CD4-positive, alpha-beta T cell treated with Interleukin-6 for 4 hours (primary cell): ENCODE measurements at places on chromosomes 11 and 22.

DNA sequence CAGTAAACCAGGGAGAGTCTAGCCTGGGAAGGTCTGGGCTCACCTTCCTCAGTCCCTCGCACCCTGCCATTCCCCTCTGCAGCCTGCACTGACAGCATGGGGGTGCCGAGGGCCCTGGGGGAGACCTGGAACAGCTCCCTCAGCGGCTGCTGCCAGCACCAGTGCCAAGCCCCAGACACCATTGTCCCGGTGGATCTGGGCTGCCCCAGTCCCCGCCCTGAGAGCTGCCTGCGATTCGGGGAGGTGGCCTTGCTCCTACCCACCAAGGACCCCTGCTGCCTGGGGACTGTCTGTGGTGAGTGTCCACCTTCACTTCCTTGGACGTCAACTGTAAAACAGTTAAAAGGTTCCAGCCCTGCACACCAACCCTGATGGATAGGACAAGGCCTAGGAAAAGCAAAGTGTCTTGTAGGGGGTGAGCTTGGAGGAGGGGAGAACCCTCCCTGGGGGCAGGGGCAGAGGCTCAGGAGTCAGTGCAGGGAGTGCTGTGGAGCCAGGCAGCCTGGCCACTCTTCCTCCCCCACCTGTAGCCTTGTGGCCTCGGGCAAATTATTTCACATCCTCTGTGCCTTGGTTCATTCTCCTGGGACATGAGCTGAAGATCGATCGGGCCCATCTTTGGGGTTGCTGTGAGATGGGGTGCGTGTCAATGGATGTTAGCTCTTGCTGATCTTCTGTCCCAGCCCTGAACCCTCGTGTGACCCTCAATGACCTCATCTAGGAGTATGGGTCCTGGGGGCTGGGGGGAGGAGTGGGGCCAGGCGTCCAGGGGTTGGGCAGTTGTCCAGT, 85.2 kb upstream of the MYOD1 start:
- no peak for DNase-seq

DNA sequence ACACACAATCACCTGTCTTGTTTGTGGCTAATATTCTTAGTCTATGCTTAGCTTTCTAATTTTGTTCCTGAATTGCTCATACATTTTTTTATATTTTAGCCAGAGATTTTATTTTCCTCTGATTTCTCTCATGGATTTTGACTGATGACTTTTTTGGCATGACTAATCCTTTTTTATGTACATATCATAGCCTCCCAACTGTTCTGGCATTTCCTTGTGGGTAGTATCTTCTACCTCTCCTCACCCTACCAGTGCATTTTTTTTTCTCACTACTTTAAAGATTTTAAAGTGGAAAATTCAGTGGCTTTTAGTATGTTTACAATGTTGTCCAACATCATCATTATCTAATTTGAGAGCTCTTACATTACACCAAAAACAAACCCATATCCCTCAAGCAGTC, 84.4 kb upstream of the TENM4 start:
- DNase-seq, result no peak

- peak; percentile 85 for DNase-seq
These were observed 5.6 kb downstream of the RGL4 start for GRCh38 chr22:23696326-23696851.

GRCh38 chr11:109019342-109019936, 354.6 kb downstream of the DDX10 start:
- no peak for DNase-seq

DNA sequence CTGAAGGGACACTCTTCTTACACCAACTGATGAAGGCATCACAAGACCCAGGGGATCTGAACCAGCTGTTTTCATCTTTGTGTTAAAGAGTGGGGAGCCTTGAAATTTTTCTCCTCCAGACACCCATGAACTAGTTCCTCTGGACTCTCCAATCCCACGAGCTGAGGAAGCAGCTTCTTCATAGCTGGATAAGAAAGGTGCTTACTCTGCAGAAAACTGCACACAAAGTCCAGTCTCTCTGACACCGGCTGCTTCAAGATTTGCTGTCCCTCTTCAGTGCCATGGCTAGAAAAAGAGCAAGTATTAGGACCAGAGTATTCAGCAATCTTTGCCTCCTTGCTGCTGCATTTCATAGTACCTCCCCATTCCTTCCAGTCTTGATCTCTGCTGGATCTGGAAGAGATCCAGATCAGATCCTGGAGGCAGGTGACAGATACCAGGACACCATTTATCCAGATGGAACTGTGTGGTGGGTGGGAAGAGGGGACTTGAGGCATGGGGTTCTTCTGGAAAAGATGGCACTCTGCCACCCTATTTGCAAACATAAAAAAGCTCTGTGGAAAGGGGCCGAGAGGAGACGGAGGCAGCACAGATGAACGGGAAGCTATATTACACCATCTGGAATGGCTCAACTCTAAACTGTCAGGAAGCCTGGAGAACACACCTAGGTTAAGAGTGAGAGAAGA, 25.5 kb downstream of the IL18BP start:
- no peak for DNase-seq

GRCh38 chr22:23622634-23623033, 9.5 kb downstream of the DRICH1 start:
- DNase-seq, result no peak

DNA sequence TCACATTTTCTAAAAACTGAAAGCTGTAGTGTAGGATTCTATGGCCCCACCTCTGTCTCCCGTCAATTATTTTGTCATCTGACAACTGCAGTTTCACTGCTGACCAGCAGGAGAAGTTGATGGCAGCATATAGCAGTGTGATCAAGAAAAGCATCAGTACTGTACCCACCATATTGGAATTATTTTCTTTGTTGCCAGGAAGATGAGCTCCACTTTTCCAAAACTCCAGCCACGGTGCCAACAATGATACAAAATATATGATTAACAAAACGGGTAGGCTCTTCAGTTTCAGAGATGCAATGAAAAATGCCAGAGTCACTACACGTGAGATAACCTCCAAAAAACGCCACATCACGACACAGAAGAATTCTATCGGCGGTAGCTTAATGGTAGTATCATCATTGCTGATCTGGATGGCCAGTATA, 41.3 kb downstream of the XKR3 start:
- no peak for DNase-seq

DNA sequence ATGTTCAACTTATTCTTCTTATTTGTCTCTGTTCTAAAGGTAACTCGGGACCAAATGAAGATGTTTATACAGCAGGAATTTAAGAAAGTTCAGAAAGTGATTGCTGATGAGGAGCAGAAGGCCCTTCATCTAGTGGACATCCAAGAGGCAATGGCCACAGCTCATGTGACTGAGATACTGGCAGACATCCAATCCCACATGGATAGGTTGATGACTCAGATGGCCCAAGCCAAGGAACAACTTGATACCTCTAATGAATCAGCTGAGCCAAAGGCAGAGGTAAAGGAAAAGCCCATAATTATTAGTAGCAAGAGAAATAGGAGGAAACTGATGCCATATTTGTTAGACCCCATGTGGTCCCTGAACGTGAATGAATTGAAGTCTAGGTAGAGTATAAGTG, 63.3 kb downstream of the TRIM44 start:
- no peak for DNase-seq

GRCh38 chr22:21861264-21861848, 6.1 kb downstream of the MAPK1 start:
- DNase-seq, result no peak

DNA sequence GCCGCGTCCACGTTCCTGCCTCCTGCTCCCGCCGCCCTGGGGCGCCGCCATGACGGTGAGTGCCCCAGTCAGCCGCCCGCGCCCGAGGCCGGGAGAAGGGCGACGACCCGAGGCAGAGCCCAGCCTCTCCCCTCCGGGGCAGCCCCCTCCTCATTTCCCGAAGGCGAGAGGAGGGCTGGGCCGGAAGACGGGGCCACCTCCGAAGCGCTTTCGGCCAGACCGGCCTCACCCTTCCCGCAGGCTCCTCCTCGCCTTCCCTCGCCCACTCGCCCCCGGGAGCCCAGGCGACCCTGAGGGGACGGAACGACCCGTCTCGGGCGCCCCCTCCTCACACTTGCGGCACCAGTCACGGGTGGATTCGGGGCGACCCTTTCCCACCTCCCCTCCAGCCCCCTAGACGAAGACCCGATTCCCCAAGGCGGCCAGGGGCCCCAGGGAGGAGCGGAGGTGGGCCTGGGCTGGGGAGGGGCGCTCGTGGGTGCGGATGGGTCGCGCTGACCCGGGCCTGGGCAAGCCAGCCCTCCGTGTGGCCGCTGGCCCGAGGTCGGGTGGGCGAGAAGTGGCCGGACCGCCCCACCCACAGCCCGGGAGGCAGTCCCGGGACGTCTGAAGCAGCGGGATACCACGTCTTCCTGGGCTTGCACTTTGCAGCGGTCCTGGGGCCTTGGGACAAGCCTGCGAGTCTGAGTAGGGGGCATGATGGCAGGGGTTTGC, 49.7 kb downstream of the TRIOBP start:
- DNase-seq, result no peak

GRCh38 chr22:38867124-38867455, 4.9 kb downstream of the CBX6 start:
- no peak for DNase-seq

GRCh38 chr22:29795663-29796062, 28.5 kb downstream of the UQCR10 start:
- no peak for DNase-seq

DNA sequence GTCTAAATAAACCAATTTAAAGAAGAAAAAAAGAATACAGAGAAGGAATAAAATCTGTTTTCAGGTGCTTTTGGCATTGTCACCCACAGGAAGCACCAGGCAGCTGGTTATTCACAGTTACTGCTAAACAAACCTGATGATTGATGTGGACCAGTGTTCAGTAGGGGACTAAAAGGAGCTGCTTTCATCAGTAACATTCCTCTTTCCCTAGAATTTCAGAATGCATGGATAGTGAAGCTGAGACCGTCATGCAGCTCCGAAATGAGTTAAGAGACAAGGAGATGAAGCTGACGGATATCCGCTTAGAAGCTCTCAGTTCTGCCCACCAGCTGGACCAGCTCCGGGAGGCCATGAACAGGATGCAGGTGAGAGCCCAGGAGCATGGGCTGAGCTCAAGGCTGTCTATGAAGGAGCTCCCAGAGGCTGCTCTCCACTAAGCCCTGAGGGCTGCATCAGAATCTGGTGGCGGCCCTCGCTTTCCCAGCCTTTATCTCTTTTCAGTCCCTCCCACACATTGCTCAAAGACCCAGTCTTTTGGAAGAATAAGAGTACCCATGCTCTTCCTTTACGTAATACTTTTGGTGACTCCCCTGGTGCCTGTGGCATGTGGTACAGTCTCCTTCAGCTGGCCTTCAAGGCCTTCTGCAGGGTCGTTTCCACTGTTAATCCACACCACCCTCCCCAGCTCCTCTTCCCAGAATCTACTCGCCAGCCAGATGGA, 69.5 kb downstream of the DBX1 start:
- no peak for DNase-seq

DNA sequence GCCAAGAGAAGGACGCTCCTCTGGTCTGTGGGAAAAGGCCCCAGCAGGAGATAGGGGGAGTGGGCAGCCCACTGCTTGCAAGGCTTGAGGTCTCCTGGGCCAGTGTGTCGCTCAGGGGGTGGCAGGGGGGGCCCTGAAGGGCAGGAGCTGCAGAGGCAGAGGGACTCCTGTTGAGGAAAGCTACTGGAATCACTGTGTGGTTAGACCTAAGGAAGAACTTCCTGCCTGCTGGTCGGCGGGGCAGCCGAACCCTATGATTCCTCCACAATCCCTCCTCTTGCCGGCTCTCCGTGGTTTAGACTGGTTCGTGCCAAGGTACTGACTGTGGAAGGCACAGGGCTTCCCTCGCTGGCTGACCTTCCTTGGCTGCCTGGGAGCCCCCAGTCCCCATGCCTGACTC, 6.2 kb downstream of the GP1BB start:
- DNase-seq, result no peak

DNA sequence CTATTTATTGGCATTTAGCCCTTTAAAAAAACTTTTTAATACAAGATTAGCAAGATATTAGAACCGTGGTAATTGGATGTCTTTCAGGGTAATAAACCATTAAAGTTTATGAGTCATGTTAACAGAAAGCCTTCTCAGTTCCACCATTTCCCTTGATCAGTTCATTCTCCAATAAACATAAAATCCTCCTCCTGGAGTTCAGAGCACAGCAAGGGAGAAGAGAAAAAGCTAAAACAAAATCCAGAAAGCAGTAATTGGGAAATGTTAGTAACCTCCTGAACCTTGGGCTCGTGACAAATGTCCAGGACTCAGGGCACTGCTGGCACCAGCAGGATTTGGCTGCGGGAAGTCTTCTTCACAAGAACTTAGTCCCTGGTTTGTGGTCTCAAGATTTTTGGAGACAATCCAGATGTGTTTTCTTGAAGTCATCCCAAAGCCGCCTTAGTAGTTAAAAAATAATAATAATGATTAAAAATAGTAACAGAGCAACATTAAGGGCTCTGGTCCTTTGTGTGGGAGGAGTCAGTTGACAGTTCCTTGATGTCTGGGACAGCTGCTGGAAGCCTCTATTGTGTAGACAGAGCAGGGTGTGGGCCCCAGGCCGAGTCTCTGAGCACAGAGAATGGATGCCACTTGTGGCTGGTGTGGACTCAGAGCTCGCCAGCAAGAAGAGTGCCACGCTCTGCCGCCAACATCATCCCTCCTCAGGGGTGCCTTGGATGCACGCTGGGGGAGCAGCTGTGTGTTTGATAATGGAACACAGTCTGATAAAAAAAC, 43.4 kb upstream of the PITPNB start:
- no peak for DNase-seq

- DNase-seq, result no peak
These were observed 88.6 kb downstream of the ETS1 start for GRCh38 chr11:128498721-128499245.

DNA sequence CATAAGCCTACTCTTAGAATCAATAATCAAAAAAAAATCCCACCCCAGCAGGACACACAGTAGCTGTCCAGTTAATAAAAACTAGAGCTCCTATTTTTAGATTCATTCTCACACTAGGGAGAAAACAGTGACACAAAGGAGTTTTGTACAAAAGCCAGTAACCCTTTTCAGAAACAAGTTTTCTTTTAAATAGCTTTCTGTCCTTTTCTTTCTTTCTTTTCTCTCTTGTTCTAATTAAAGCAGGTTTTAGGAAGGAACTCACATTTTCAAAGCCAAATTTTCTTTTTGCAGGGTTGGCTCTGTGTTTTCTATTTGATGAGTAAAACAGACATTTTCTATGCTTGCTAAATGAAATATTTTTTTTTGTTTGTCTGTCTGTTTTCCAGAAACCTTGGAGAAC, 1390.7 kb downstream of the FAM181B start:
- DNase-seq, result no peak

DNA sequence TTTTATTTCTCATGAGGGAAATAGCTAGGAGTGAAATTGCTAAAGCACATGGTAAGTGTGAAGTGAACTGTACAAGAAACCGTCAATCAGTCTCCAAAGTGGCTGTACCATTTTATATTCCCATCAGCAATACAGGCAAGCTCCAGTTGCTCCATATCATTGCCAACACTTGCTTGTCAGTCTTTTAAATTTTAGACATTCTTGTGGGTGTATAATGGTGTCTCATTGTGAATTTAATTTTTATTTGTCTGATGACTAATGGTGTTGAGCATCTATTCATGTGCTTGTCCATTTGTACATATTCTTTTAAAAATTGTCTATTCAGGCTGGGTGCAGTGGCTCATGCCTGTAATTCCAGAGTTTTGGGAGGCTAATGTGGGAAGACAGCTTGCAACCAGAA, 34.1 kb upstream of the SMCO4 start:
- DNase-seq, result no peak
